ENCODE measurements at places on chromosomes 7 and 10.

GRCh38 chr10:17455015-17455520 lies 673 bp upstream of the ST8SIA6 start:
- no peak for DNase-seq

- DNase-seq, result no peak
Observed at GRCh38 chr10:5479481-5480161, 19.7 kb downstream of the CALML5 start.

DNA sequence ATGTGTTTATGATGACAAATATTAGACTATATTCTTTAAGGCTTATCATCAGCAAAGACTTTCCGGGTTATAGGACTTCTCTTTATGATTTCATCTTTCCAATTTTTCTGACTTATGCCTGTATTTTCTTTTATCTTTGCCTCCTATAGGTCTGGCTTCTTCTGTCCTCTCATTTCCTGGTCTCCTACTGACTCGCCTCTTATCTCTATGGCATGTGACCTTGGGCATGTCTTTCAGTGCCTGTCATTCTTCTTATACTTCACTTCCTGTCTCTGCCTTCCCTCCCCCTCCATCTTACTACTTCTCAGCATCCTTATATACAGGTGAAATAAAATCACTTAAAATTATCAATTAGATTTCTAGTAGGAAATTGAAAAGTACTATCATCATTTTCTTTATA lies 42.2 kb downstream of the PCDH15 start:
- no peak for DNase-seq

- DNase-seq, result no peak
Observed at GRCh38 chr10:48602401-48603135, 2.3 kb downstream of the ARHGAP22 start.

- no peak for DNase-seq
Observed at GRCh38 chr10:131559450-131559911, 248.0 kb upstream of the TCERG1L start.

- DNase-seq, result no peak
Observed at GRCh38 chr10:44747593-44748172, 163.5 kb upstream of the TMEM72 start.

GRCh38 chr10:30758338-30758737 lies 128.8 kb upstream of the LYZL2 start:
- peak; percentile 44 for DNase-seq

DNA sequence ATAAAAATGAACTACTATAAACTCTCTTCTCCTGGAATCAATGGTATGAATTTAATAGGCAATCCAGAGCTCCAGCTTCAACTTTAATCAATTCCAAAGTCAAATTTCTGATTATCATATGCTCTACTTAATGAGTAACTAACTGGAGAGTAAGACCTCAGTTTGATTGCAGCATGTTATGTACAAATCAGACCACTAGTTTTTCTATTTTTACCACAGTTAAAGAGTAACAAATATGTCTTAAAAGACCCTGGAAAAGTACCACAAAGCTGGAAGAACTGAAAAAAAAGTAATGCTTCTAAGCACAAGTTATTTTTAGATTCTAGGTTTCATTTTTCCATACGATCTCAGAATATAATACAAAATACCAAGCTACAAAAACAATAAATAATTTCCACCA lies 56.0 kb upstream of the TNKS2 start:
- DNase-seq, result no peak

- no peak for DNase-seq
Observed at GRCh38 chr10:59675812-59676211, 33.8 kb downstream of the SLC16A9 start.

GRCh38 chr10:116254422-116255155 lies 18.4 kb downstream of the GFRA1 start:
- DNase-seq, result peak; percentile 55

- DNase-seq, result no peak
Observed at GRCh38 chr7:130500910-130501309, 9.0 kb downstream of the MEST start.

DNA sequence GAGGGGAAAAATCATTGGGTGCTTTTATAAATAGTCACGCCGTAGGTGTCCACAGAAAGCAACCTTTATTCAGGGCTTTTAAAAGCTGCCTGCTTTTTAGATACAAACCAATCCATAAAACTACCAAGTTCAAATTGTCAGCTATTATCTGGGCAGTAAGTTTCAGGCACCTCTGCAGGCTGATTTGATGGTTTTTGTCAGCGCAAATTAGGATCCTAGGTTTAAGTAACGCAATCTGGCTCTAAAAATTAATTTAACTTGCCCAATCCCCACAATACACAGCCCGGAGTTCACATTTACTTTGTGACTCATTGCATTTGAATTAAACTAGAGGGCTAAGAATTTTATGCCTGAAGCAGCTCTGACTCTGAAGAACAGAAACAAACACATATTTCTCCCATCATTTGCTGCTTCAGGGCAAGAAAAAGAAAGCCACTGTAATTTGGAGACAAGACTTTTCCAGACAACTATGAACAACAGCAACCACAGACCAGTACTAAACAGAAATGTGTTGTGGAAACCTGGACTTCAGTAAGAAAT lies 43.3 kb downstream of the NRP1 start:
- DNase-seq, result peak; percentile 92

GRCh38 chr7:150973571-150974451 lies 4.3 kb downstream of the KCNH2 start:
- no peak for DNase-seq

DNA sequence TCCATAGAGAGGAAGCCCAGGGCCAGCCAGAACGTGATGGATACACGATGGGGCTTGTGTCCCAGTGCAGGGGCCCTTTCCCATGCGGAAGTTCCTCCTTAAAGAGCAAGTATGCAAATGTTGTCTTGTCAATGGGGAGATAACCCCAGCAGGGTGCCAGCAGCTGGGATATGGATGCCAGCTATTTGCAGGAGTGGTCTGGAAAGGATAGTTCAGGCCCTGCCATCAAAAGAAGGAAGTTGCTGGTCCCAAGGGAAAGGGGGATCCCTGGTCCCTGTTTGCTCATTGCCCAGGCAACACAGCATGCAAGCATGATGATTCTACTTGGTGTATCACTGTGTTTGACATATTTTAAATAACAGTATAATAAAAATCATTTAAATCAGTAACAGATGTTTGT lies 73.1 kb upstream of the HECW1 start:
- DNase-seq, result peak; percentile 86

- no peak for DNase-seq
Observed at GRCh38 chr7:81791568-81792518, 22.0 kb upstream of the HGF start.

DNA sequence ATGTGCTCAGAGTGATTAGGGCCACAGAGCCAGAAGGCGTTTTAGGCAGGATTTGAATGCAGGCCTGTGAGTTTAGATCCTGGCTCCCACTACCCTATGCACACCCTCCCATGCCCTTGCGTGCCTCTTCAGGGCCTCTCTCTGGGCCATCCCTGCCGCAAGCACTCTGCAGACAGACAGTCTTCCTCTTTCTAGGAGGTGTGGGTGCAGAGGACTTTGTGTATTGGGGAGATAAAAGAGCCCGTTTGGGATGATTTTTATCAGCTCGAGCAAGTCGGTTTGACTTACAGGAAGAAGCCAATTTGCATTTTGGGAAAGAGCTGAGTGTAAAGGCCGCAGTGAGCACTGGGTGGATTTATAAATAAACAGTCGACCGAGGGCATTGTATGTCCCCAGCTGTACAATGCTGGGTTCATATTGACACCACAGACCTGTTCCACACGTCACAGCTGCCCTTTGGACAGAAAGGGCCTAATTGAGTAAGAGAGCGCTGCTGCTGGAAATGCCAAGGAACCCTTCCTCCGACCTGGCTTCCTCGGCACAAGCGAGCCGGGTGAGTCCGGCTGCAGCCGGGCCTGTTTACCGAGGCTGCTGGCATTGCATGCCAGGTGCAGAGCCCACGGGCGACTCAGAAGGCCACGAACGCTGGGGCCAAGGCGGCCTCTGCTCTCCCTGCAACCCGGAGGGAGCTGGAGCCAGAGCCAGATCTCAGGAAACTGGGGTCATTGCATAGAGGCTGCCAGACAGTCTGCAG lies 25.1 kb downstream of the ZMIZ1 start:
- no peak for DNase-seq
